Stimulated activated CD8-positive, alpha-beta memory T cell treated with anti-CD3 and anti-CD28 coated beads, Interleukin-7, amount 100 ng/mL, for 1 hour (primary cell): ENCODE measurements at places on chromosomes 7 and 10.

DNA sequence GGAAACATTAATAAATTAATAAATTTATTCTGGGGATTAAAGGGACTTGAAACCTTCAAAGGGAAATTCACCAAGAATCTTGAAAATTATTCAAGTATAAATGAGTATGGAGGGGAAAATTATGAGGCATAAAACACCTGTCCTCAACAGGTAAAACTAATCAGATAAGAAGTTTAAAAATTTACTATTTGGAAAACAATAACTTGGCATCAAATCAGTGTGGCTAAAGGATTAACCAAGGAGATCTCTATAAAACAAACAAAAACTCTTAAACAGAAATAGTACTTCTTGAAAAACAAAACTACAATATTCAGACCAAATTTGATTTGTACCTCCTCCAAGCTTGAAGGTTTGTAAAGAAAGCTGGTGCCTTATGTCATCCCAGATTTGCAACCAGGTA lies 66.4 kb upstream of the ZNF804B start:
- DNase-seq, result no peak

- no peak for DNase-seq
Measured at GRCh38 chr10:106973288-106973687, 191.2 kb downstream of the SORCS1 start.

DNA sequence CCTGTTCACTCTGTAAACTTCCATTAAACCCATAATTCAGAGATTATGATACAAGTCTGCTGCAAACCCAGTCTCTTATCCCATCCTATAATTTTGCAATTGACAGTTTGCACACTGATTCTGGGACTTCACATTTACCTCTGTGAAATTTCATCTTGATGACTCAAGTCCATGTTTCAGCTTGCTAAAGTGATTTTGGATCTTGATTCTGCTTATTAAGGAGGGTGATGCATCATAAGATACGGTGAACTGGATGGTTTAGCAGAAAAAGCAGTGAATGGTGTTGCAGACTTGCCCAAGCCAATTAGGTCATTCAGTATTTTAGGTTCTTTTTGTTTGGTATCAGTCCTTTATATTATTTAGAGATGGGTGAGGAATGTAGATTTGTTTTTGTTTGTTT lies 125.5 kb upstream of the PODXL start:
- no peak for DNase-seq

GRCh38 chr10:131750973-131751826 lies 149.6 kb upstream of the PPP2R2D start:
- DNase-seq, result no peak

DNA sequence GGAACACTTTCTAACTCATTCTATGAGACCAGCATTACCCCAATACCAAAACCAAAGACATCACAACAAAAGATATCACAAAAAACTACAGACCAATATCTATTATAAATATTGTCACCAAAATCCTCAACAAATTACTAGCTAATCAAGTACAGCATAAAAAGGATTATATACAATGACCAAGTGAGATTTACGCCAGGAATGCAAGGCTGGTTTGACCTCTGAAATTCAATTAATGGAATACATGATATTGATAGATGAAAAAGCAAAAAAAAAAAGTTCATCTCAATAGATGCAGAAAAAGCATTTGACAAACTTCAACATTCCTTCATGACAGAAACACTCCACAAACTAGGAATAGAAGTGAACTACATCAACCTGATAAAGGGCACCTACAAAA lies 175.3 kb downstream of the LCOR start:
- DNase-seq, result no peak

- DNase-seq, result no peak
Measured at GRCh38 chr10:30861221-30861620, 170.4 kb downstream of the ZNF438 start.

DNA sequence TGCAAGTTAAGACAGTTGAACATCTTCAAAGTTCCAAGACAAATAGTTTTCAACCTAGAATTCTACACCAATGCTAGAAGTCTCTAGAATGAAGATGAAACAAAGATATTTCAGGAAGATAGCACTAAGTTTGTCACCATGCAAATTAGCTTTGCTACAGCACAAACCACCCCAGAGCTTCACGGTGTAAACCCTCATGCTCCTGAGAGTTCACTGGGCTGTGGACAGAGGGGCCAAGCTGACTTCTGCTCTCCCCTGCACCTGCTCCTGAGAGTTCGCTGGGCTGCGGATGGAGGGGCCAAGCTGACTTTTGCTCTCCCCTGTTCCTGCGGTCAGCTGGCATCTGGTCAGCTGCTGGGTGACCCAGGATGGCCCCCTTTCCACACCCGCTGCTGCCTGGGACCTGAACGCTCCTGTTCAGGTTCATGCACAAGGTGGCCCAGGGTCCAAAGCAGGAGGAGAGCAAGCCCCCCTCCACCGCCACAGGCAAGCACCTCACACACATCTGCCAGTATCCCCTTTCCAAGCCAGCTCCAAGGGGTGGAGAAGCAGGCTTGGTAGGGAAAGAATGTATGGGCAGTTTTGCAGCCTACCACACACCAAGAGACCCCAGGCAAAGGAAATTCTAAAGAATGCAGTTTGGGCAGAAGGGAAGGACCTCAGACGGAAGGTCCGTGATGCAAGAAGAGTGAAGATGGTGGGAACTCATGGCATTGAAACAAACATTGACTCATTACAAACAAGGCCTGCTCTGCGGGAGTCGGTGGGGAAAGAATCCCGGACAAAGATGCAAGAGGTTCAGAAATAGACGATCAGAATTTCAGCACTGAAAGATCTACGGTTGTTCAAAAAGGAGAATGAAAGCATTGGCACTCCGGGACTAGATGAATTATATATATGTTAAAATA lies 137.8 kb upstream of the PPP2R2D start:
- DNase-seq, result no peak

DNA sequence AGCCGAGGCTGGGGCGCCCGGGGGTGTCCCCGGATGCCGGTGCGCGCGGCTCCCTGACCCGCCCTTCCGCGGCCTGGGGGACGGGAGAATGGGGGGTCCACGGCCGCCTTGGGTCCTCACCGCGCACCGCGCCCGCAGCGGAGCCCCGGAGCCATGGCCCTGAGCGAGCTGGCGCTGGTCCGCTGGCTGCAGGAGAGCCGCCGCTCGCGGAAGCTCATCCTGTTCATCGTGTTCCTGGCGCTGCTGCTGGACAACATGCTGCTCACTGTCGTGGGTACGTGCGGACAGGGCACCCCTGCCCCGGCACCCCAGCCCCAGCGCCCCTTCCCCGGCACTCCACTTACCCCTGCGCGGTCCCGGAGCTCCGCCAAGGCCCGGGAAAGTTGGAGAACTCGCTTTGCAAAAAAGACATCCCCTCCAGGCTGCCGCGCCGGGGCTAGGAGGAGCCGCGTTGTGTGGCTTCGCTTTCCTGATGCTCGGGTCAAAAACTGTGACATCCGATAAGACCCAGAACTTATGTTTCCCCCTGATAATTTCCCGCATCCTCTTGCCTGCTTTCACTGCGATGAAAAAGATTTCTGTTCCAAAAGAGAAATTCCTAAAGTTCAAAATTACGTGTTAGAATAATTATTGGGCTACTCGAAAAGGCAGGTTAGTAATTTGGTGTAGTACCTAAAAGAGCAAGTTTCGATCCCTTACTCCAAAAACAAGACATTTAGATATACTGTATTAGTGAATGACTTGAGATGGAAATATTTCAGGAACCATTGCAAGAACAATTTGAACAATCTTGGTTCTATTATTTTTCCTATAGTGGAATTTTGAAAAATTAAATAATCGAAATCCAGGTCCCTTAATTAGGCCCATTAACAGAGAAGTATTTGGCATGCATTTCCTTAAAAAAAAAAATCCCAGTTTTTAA lies 888 bp downstream of the SLC18A2 start:
- no peak for DNase-seq

GRCh38 chr7:92115821-92116220 lies 18.5 kb downstream of the CYP51A1 start:
- no peak for DNase-seq

- no peak for DNase-seq
Measured at GRCh38 chr10:47137311-47137851, 162.6 kb upstream of the GDF10 start.

DNA sequence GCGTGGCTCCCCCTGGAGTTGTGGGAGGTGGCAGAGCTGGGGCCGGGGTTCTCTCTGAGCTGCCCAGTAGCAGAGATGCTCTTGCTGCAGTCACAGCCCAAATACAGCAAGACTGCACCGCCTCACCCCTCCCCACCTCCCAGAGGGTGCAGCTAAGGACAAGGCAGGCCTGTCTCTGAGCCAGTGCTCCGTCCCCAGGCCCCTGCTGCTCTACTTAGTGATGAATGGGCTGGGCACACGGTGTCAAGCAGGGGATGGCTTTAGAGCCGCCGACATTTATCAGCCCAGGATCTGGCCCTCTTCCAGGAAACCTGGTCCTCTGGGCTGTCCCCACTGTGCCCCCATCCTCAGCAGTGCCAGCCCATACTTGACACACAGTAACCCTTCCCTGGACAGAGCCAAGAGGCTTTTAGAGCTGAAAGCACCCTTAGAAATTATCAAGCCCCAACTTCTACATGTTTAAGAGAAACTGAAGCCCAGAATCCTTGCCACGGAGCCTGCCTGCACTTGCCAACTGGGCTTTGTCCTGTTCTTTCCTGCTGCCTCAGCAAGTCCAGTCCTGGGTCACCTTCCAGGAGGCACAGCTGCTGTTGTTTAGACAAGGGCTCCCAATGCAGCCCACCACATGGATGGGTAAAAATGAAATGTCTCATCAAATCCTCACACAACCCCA lies 137.1 kb upstream of the UNC5B start:
- DNase-seq, result no peak

- DNase-seq, result no peak
Measured at GRCh38 chr7:99392046-99392445, 16.4 kb downstream of the PDAP1 start.

GRCh38 chr7:105662998-105663397 lies 81.7 kb upstream of the EFCAB10 start:
- DNase-seq, result no peak

GRCh38 chr10:8013006-8013405 lies 41.5 kb upstream of the GATA3 start:
- no peak for DNase-seq

GRCh38 chr10:36087006-36088005 lies 445.2 kb upstream of the FZD8 start:
- DNase-seq, result no peak

DNA sequence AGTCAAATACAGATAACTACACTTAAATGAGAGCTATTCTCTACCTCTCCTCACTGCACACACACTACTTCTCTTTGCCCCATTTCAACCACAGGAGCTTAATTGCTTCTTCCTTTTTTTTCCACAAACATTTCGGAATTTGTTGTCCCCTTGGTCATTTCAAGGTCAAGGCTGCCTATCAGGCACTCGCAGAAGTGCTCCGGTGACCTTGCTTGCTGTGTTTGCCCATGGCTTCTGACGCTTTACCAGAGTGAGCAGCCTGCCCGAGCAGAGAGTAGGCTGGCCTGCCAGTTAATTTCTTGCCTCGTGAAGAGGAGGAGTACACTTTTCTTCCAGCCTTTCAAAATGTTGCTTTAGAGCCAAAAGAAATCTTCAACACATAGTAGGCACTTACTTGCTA lies 297.1 kb upstream of the LRGUK start:
- no peak for DNase-seq

DNA sequence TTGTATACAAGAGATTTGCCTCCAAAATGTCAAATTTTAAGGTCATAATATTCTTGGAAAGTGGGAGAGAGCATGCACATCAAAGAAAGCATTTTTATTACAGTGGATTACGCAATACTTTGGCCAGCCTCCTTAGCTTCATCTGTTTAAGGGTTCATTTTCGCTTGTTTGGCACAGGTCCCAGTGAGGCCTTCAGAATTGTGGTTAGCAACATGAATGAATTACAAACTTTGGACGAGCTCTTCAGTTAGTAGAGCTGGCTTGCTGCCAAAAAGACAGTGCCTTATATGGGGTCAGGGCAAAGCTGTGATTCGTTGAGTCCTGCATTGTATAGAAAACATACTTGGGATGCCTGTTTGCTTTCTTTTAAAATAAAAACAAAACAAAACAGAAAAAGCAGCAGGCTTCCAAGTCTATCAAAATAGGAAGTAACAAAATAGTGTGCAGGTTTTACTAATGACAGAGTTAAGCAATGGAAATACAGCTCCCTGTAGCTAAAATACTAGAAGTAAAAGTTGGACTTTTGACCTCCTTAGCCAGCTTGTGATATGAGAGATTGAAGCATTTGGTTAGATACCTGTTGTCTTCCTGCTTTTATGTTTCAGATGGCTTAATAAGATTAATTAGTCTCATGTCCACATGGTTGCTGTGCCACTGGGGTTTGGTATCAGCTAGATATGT lies 190.8 kb downstream of the MLLT10 start:
- no peak for DNase-seq

DNA sequence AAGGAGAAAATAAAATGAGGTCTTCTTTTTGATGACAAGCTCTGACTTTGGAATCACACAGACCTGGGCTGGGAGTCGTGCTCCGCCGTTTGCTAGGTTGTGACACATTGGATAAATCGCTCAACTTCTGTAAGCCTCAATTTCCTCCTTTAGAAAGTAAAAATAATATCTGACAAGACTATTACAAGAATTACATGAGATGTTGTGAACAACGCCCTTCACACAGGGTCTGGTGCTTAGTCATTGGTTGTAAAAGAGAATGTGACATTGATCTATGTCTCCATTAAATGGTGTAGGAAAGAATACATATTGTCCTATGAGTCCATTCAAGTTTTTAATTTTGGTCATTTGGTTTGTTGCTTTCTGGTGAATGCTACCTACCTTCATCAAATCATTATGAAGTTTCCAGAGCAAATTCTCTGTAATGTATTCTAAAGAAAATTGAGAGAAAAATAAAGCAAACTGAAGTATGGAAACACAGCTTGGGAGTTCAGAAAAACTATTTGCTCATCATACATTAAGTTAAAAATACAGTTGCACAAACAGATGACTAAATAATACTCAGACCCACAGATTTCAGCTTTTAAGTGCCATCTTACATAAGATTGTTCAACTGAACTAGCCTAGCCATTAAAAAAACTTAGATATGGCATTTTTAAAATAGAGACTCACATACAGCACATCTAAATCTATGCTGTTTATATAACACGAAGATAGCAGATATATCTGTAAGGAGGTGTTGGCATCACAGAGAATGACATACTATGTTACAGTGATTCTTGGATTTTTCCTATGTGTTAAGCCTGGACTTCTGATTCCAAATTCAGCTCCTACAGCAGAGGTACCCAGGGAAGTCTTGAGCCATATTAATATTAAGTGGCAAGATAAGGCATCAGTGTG lies 12.3 kb upstream of the ADRB1 start:
- no peak for DNase-seq

DNA sequence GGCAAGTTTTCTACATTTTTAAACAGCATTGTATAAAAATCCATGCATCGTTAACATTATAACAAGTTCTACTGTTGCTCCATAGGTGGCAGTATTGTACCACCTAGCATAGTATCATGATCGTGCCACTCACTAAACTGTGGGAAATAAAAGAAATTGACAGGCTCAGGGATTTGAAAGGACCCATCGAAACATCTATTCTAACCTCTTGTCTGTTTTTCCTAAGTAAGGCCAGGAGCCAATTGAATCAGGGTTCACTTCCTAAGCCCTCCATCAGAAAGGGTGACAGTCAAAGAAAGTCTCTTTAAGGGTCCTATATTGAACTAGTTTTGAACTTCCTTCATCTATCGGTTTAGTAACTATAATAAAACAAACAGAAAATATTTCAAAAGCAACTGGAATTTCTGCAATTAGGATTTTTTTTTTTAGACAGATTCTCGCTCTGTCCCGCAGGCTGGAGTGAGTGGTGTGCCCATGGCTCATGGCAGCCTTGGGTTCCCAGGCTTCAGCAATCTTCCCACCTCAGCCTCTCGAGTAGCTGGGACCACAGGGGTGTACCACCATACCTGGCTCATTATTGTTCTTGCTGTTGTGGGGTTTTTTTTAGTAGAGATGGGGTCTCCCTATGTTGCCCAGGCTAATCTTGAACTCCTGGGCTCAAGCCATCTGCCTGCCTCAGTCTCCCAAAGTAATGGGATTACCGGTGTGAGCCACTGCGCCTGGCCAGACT lies 9.4 kb downstream of the HACD1 start:
- DNase-seq, result no peak
